H1 (cell line): ENCODE measurements at places on chromosomes 12 and 14.
A peak's percentile ranks its signal among the peaks of the same experiment; 100 is the strongest.

DNA sequence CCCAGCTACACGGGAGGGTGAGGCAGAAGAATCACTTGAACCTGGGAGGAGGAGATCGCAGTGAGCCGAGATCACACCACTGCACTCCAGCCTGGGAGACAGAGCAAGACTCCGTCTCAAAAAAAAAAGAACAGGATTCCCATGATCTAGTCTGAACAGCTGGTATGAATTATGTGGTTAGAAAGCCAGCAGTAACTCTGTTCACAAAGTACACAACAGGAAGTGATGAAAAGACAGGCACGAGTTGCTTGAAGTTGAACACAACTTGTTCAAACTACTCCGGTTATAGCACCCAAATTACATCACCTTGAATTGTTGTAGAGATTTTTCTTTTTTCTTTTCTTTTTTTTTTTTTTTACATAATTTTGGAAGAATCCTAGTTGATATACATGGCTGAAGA lies 238.8 kb upstream of the RGS6 start:
- H3K4me3 ChIP-seq: no peak overlapping the region
- no peak for DNase-seq
- H3K27me3 ChIP-seq: no peaks in the 10 kb centered on the region
- H3K36me3 ChIP-seq: no peaks in the 10 kb centered on the region
- peaks cover 2% of the 10 kb centered on the region for H3K4me1 ChIP-seq

DNA sequence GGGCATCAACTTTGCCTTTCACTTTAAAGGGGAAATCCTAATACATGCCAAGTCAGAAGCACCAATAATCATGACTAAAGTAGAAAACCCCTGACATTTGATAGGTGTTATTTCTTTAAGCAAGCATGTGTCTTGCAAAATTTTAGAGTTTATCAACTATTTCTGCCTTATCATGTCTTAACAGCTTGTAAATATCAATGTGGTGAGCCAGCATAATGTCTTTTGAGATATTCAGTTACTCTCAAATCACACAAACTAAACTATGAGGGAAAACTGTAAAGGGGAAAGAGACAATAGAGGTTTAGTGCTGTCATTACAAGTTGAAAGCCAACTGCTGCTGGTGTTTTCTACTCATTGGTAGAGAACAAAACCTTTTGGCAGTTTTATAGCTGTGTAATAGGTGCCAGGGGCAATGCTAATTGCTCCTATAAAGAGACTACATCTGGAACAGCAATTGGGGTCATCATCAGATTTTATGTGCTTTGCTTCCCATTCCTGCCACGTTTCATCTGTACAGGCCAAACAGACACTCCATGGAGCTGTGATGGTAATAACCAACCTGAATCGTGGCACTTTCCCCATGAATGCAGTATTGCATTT lies 1027.4 kb downstream of the FSCB start:
- no peaks in the 10 kb centered on the region for H3K4me1 ChIP-seq
- no peak for DNase-seq
- H3K4me3 ChIP-seq: no peak overlapping the region
- no peaks in the 10 kb centered on the region for H3K36me3 ChIP-seq
- H3K27ac ChIP-seq: no peak overlapping the region

GRCh38 chr14:45519766-45520165 lies 266.8 kb upstream of the MIS18BP1 start:
- H3K27ac ChIP-seq: no peak overlapping the region
- H3K36me3 ChIP-seq: no peaks in the 10 kb centered on the region
- no peaks in the 10 kb centered on the region for H3K27me3 ChIP-seq
- DNase-seq: no peak
- no peaks in the 10 kb centered on the region for H3K4me1 ChIP-seq

DNA sequence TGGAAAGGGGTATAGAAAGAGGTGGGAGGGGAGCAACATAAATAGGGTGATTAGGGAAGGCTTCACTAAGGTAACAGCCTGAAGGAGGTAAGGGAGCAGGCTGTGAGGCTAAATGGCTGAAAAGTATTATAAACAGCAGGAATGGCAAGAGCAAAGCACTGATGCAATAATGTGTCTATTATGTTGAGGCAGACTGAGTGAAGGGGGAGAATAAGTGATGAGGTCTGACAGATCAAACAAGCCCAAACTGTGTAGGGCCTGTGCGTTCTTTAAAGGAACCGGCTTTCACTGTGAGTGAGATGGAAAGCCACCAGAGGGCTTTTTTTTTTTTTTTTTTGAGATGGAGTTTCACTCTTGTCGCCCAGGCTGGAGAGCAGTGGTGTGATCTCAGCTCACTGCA lies 6.7 kb upstream of the VCPKMT start:
- no peaks in the 10 kb centered on the region for H3K27me3 ChIP-seq
- H3K27ac ChIP-seq: no peak overlapping the region
- no peak for DNase-seq

- no peak for DNase-seq
- no peak overlapping the region for H3K4me3 ChIP-seq
- H3K27me3 ChIP-seq: no peaks in the 10 kb centered on the region
- H3K27ac ChIP-seq: no peak overlapping the region
- H3K36me3 ChIP-seq: no peaks in the 10 kb centered on the region
Measured at GRCh38 chr14:74524812-74525135, 31.2 kb downstream of the ISCA2 start.

DNA sequence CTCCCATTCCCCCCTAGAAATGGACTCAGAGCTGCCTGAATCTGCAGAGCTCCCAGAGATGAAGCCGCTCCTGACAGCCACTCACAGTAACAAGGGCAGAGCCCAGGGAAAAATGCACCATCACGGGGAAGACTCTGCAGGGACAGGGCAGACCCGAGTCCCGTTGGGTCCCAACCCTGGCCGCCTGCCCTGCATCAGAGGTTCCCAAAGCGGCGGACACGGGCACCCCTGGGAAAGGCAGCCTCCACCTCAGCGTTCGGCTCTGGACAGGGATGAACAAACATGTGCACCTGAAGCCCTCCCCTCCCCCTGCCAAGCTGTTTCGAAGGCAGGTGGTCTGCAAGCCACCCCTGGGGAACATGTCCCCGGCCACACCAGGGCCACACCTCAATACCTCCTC lies 320.4 kb downstream of the ADGRD1 start:
- H3K36me3 ChIP-seq: no peaks in the 10 kb centered on the region
- no peak overlapping the region for H3K4me3 ChIP-seq
- H3K27me3 ChIP-seq: no peaks in the 10 kb centered on the region
- H3K4me1 ChIP-seq: no peaks in the 10 kb centered on the region
- no peak overlapping the region for H3K27ac ChIP-seq

- peak; percentile 52 for DNase-seq
- no peak overlapping the region for H3K4me3 ChIP-seq
- no peaks in the 10 kb centered on the region for H3K36me3 ChIP-seq
- peaks cover 1% of the 10 kb centered on the region; the same call in 1 of the 2 replicates for H3K4me1 ChIP-seq
- no peak overlapping the region for H3K27ac ChIP-seq
Measured at GRCh38 chr12:128383357-128383937, 116.5 kb downstream of the TMEM132C start.

DNA sequence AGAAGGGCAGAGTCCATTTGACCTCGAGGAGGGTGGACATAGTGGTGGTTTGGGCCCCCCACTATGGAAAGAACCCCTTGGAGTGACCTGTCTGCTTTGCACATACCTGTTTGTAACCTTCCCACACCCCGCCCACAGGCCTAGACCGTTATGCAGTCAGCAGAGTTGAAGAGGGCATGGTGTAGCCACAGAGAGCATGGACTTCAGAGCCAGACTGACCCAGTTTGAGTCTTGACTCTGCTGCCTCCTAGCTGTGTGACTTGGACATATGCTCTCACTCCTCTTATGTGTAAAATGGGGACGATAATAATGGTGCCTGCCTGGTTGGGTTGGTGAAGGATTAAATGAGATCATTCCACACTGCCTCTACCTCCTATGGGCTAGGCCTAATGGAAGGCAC lies 40.9 kb upstream of the NOS1 start:
- no peaks in the 10 kb centered on the region for H3K4me1 ChIP-seq
- no peaks in the 10 kb centered on the region for H3K27me3 ChIP-seq
- no peak overlapping the region for H3K4me3 ChIP-seq
- H3K27ac ChIP-seq: no peak overlapping the region
- DNase-seq: no peak

- H3K36me3 ChIP-seq: no peaks in the 10 kb centered on the region
- DNase-seq: no peak
- no peaks in the 10 kb centered on the region for H3K27me3 ChIP-seq
- no peak overlapping the region for H3K4me3 ChIP-seq
Measured at GRCh38 chr12:80173083-80173864, 73.9 kb downstream of the OTOGL start.

GRCh38 chr12:113320401-113320800 lies 14.5 kb downstream of the SLC8B1 start:
- H3K27ac ChIP-seq: no peak overlapping the region
- H3K36me3 ChIP-seq: peaks cover 14% of the 10 kb centered on the region
- H3K4me3 ChIP-seq: no peak overlapping the region
- DNase-seq: no peak

DNA sequence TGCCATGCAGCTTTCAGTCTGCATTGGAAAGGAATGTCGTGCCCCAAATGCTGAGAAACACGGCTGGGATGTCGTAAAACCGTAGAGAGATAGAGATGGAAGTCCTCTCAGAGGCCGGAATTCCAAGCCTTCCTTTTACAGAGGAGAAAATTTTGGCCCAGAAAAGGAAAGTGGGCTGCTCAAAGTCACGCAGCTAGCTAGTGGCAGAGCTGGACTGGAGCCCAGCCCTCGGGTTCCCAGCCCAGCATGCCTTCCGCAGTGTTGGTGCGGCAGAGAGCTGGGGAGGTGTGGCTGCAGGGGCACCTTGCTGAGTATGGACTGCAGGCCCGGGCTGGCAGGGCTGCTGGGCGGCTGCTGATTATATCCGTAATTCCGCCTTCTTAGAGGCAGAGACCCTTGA lies 50.3 kb downstream of the KCNA1 start:
- no peak for DNase-seq
- no peak overlapping the region for H3K27ac ChIP-seq
- no peaks in the 10 kb centered on the region; the same call in 1 of the 2 replicates for H3K4me1 ChIP-seq
- H3K27me3 ChIP-seq: no peaks in the 10 kb centered on the region
- no peak overlapping the region for H3K4me3 ChIP-seq
- no peaks in the 10 kb centered on the region for H3K36me3 ChIP-seq

GRCh38 chr12:1650260-1650977 lies 21.4 kb downstream of the WNT5B start:
- H3K27ac ChIP-seq: no peak overlapping the region
- no peak for DNase-seq
- no peaks in the 10 kb centered on the region for H3K36me3 ChIP-seq

- no peak overlapping the region for H3K4me3 ChIP-seq
- H3K36me3 ChIP-seq: peaks cover 35% of the 10 kb centered on the region
- DNase-seq: no peak
- no peak overlapping the region for H3K27ac ChIP-seq
- H3K27me3 ChIP-seq: no peaks in the 10 kb centered on the region
Measured at GRCh38 chr14:103694572-103695026, 20.7 kb downstream of the XRCC3 start.

GRCh38 chr12:2255311-2255710 lies 202.5 kb downstream of the CACNA1C start:
- H3K4me3 ChIP-seq: no peak overlapping the region
- no peaks in the 10 kb centered on the region for H3K27me3 ChIP-seq
- no peak overlapping the region for H3K27ac ChIP-seq

- DNase-seq: no peak
- H3K27me3 ChIP-seq: no peaks in the 10 kb centered on the region
- no peak overlapping the region for H3K4me3 ChIP-seq
- peaks cover 21% of the 10 kb centered on the region for H3K4me1 ChIP-seq
- no peak overlapping the region for H3K27ac ChIP-seq
Measured at GRCh38 chr12:131755305-131756113, 44.6 kb downstream of the SFSWAP start.

DNA sequence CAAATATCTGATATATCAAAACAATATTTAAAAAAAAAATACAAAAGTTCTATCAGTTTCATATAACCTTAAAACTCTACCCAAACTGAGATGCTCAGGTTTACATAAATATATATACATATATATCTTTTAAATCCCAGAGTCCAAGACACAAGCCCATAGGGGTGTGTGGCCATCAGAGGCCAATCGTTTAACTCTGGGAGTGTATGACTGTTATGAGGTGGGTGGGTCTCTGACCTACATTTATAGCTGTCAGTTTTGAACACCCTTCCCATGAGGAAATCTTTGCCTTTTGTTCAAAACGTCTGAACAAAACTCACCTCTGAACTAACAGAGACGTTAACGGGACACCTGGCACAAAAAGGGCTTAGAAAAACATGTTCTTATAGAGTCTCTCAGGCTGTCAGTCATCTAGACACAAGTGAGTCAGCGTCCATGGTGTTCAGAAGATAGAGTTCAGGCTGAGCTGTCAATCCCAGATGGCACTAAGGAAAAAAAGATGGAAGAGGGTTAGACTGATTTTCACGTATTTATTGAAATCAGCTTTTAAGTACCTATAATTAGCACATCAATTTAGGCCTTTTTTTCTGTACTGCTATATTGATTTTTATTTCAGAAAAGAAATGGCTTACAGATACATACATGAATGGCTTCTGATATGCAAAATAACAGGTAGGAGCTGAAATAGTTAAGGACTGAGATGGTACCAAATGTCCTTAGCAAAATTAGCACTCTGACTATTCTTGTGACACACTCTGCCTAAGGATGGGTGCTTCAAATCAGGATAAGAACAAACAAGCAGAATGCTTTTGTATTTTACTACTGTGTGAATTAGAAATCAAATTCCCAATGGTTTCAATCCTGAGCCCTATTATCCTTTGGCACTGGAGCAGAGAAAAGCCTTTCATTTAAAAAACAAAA lies 29.2 kb downstream of the HIGD1C start:
- no peak for DNase-seq
- no peak overlapping the region for H3K4me3 ChIP-seq
- H3K36me3 ChIP-seq: no peaks in the 10 kb centered on the region
- no peaks in the 10 kb centered on the region for H3K27me3 ChIP-seq
- H3K27ac ChIP-seq: no peak overlapping the region

GRCh38 chr12:70094467-70094866 lies 148.8 kb upstream of the CNOT2 start:
- DNase-seq: no peak
- H3K36me3 ChIP-seq: no peaks in the 10 kb centered on the region
- no peak overlapping the region for H3K27ac ChIP-seq
- no peaks in the 10 kb centered on the region for H3K4me1 ChIP-seq

DNA sequence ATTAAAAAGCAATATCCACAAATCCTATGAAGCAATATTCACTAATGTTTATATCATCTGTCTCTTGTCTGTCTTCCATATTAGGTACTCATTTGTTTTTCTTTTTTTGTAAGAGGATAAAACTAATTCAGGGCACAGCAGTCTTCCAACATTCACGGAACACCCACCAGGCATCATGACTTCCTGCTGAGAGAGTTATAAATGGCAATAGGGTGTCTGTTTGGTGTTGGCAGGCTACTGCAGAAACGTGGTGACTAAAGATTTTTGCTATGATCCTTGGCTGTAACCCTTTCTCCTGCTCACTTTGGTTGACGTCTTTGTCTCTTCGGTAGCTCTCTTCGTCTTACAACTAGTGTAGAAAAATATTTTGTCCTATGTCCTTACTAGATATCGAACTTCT lies 860.6 kb upstream of the MGAT4C start:
- no peaks in the 10 kb centered on the region for H3K4me1 ChIP-seq
- no peak overlapping the region for H3K4me3 ChIP-seq
- H3K27ac ChIP-seq: no peak overlapping the region
- no peak for DNase-seq
- H3K27me3 ChIP-seq: no peaks in the 10 kb centered on the region
